ENCODE measurements at places on chromosomes 13 and 19. TPM values are rescaled to one million over a fixed set of nuclear protein-coding genes. Genes with fewer than 3 reads are reported as not detected.

DNA sequence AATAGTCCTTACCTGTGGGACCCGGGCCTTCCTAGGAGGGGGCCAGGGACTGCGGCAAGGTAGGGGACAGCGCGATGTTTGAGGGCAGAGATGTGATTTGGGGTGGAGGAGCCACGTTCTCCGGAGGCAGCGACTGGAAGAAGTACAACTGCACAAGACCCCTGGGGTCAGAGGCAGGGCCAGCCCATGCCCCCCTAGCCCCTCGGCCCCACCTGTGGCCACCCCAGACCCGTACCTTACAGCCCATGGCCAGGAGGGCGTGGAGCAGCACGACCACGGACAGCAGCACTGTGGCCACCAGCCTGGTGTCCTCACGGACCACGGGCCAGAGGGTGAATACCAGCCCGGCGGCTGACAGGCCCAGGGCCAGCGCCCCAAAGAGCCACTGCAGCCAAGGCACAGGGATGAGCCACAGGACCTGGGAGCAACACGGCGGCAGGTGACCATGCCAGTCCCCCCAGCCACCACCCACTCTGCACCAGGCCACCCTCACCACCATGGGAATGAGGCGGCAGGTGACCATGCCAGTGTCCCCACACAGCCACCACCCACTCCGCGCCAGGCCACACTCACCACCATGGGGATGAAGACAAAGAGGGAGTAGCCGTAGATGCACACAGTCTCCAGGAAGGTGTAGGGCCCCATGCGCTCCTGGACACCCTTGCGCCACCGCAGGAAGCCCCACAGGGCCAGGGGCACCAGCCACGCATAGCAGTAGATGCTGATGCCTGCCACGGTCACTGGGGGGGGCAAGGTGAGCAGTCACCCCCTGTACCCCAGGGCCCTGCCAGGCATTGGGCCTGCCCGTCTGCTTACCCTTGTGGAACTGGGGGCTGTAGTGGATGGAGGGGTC lies 5.0 kb downstream of the YIPF2 start:
- no peak overlapping the region for H3K4me3 ChIP-seq
- no peaks in the 10 kb centered on the region for H3K27me3 ChIP-seq
- no peak for DNase-seq
- H3K27ac ChIP-seq, result no peak overlapping the region

DNA sequence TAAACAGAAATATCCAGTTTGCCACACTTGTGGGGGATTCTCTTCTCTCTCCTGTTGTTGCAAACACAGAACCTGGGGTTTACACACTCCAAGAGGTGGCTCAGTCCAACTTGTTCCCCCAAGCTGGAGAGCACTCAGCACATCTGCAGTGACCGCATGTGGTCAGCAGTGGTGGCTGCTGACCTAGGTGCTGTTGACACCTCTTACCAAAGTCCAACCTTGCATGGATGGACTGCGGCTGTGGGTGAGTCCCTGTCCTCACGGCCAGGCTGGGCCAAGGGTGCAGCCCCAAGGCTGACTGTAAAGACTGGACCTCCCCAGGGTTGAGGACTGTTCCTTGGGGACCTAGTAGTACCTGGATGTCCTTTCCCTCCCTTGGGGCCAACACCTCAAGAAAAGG lies 6.1 kb downstream of the LRFN3 start:
- DNase-seq, result no peak
- H3K4me1 ChIP-seq, result peaks cover 16% of the 10 kb centered on the region
- H3K36me3 ChIP-seq, result no peaks in the 10 kb centered on the region
- no peaks in the 10 kb centered on the region for H3K27me3 ChIP-seq
- H3K27ac ChIP-seq, result no peak overlapping the region
- no peak overlapping the region for H3K4me3 ChIP-seq

The DAZAP1 gene
- 253 TPM for total RNA-seq

The RFXAP gene
- total RNA-seq, result 10.2 TPM

The FOSB gene
- 22.1 TPM for total RNA-seq

The S1PR5 gene
- 1.8 TPM for total RNA-seq

The PODNL1 gene
- not detected for total RNA-seq

Data from CD8-positive, alpha-beta memory T cell (primary cell).